ENCODE measurements at places on chromosomes 12 and 14. TPM values are rescaled to one million over a fixed set of nuclear protein-coding genes. Genes with fewer than 3 reads are reported as not detected.
A peak's percentile ranks its signal among the peaks of the same experiment; 100 is the strongest.

Gene EML5
- 3.3 TPM for total RNA-seq

Gene ATL1
- total RNA-seq = 2.2 TPM

GRCh38 chr12:64679487-64680001 is 69.2 kb downstream of the RASSF3 start:
- DNase-seq = peak; percentile 83

DNA sequence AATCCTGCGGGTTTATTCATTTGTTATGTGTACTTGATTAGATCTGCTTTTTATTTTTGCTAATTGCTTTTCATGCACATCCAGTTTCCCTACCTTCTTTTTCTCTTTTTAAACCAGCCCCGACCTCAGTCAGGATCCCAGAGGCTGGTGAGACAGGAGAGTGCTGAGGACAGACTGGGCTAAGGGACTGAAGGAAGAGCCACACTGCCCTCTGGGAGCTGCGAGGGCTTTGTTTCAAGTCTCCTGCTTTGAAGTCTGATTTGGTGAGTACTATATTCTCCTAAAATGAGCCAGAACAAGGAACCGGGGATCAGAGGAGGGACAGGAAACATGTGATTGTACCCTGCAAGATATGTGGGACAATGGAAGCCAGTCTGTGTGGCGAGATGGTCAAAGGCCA is 23.9 kb downstream of the PRICKLE1 start:
- no peak for DNase-seq

GRCh38 chr14:52076334-52076733 is 7.5 kb upstream of the NID2 start:
- DNase-seq = no peak

GRCh38 chr14:36672095-36672494 is 10.4 kb downstream of the PAX9 start:
- no peak for DNase-seq

Data from naive thymus-derived CD4-positive, alpha-beta T cell (primary cell).